ENCODE measurements at places on chromosomes 2 and 18.

- DNase-seq: no peak
Measured at GRCh38 chr18:43485545-43485963, 208.3 kb upstream of the SYT4 start.

DNA sequence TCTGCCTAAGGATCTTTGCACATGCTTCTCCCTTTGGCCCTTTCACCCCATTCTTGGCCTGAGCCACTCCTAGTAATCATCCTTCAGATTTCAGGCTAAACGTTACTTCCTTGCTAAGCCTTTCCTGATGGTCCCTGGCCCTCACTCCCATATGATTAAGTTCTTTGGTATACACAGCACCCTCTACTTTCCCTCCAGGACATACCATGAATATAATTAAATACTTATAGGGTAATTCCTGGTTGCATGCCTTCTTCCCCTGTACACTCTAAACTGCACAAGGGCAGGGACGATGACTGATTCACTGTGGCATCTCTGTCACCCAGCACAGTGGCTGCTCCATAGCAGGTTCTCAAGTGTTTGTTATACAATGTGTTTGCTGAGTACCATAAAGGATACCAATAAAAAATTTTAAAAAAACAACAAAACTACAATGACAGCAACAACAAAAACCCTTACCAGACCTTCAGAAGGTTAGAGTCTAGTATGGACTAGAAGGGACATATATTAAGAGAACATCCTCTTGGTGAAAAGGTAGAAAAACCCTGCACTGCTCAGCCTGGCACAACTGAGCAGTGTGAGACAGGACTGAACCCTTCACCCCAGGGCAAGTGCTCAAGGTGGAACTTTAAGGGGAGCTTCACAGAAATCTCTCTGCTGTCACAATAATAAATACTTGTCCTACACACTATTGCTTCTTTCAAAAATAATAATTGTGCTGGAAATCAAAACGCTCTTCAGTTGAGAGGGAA lies 76.2 kb downstream of the AAK1 start:
- no peak for DNase-seq

- no peak for DNase-seq
Measured at GRCh38 chr2:55742996-55743395, 49.4 kb upstream of the PNPT1 start.

DNA sequence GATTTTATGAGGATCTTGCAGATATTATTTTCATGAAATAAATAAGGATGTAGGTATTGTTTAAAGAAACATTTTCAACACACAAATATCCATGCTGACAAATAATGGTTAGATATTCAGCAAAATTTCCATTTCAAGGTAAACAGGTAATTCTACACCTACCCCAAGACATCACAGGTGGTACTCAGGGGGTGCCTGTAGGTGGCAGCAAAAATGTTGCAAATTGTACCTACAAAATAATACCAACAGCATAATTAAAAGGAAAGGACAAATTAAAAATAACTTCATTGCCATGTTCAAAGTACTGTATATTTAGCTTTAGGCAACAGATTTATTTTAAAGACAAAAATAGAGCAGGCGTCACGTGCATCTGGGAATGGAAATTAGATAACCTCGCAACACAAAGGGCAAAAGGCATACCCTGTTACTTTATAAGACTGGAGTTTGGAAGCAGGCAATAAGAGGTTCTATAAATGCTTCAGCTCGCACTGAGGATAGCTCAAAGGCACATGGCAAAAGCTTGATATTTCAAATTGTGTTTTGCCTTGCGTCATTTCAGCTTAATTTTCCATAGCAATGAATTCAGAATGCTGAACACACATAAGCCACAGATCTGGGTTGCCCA lies 630.5 kb downstream of the TDRD15 start:
- DNase-seq: no peak

GRCh38 chr2:38631976-38632375 lies 29.2 kb upstream of the HNRNPLL start:
- no peak for DNase-seq

GRCh38 chr2:70645733-70646419 lies 92.2 kb upstream of the TGFA start:
- DNase-seq: no peak

DNA sequence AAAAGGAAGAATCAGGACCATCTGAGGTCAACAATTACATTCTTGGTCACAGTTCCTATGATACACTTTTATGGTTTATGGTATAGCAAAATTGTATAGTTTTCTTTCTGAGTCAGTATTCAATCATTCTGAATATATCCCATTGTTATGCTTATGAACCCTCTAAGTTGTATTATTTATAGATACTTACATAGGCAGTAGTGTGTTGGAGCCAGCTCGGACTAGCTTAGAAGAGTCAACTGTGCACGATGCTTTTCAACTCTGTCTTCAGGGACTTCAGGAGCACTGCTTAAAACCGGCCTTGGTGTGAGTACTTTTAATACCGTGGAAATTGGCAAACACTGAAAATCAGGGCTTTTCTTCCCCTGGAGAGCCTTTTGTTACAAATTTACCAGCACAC lies 215.7 kb downstream of the IKZF2 start:
- DNase-seq: no peak

DNA sequence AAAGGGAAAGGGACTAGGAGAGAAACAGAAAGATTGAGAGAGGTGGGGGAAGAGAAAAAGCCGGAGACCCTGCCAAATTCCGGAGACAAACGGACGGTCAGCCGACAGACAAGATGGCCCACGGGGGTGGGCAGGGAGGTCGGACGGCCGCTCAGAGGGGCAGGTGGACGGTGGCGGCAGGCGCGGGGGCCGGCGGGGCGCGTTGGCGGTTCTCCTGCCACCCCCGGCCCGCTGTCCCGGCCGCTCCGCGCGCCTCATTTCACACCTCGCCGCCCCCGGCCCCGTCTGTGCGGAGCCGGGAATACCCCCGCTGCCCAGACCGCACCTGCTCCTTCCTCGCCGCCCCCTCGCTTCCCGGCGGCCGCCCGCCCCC lies 935 bp downstream of the SLC30A3 start:
- DNase-seq: no peak

DNA sequence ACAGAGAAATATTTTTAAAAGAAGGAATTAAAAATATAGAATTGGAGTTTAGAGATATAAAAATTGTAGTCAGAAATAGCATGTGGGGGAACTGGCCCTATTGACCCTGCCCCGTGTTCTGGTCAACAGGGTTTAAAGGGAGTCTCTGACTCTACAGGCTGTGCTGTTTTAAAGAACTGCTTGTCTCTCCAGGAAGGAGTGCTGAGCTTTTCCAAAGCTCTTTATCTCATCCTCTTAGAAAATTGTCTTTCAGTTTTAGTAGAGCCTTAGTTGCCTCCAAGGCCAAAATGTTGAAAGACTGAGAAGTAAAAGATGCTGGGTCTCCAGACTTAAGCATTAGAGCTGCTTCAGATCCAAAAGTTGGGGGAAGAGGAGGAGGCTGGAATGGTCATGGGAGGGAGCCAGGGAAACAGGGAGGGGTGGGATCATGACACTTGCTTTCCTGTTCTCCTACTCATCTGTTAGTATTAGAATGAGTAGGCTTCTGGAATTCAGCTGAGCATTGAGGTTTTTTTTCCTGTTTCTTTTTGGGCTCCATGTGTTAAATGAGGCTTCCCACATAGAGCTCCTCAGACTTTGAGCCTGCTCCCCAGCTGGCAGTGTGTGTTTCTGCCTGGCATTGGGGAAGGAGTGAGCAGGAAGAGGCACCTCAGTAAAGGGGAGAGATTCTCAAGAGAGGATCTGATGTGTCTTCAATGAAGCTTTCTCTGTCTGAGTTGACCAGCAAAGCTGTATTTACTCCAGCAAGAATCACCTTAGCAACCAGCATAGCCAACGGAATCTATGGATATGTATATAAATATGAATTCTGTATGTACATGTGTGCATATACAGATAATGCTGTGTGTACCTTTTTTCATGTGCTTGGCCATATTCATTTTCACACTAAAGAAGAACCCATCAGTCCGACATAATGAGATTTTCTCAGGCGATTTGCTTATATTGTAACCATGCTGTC lies 186.8 kb upstream of the FBXO11 start:
- DNase-seq: no peak

- DNase-seq: no peak
Measured at GRCh38 chr2:79573895-79574674, 61.2 kb downstream of the CTNNA2 start.

- DNase-seq: no peak
Measured at GRCh38 chr2:4122726-4123125, 419.4 kb downstream of the DCDC2C start.

- DNase-seq: no peak
Measured at GRCh38 chr2:172554352-172555271, 1.3 kb upstream of the PDK1 start.

DNA sequence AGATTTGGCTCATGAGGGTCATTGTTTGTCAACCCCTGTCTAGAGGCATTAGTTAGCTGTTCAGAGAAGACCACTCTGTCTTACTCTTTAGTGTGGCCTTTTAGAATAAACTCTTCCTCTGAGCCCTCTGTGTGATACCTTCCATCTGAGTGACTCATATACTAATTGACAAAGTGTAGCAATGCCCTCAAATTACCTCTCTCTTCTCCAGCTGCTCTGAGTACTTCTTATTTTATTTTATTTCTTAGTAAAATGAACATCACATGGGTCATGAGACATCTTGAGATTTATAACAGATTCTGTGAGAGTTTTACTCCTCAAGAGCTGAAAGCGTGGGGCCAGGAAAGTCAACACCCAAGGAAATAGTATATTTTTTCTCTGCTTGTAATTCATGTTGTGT lies 67.4 kb downstream of the KCTD18 start:
- no peak for DNase-seq

DNA sequence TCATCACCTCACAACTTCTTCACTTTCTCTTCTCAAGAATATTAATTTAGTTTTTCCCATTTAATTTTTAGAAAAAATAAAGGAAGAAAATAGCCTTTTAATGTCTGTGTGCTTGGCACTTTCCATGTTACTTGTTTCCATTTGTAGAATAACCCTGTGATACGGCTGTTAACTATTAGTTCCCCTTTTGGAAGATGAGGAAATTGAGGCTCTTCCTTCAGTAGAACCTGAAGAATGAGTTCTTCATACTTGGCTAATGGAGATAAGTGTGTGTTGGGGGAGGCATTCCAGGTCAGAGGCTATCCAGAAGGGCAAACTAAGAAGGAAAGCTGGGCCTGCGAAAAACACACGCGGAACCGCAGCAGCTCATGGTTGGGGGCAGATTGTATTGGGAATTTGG lies 38.3 kb downstream of the ZNF532 start:
- DNase-seq: no peak

DNA sequence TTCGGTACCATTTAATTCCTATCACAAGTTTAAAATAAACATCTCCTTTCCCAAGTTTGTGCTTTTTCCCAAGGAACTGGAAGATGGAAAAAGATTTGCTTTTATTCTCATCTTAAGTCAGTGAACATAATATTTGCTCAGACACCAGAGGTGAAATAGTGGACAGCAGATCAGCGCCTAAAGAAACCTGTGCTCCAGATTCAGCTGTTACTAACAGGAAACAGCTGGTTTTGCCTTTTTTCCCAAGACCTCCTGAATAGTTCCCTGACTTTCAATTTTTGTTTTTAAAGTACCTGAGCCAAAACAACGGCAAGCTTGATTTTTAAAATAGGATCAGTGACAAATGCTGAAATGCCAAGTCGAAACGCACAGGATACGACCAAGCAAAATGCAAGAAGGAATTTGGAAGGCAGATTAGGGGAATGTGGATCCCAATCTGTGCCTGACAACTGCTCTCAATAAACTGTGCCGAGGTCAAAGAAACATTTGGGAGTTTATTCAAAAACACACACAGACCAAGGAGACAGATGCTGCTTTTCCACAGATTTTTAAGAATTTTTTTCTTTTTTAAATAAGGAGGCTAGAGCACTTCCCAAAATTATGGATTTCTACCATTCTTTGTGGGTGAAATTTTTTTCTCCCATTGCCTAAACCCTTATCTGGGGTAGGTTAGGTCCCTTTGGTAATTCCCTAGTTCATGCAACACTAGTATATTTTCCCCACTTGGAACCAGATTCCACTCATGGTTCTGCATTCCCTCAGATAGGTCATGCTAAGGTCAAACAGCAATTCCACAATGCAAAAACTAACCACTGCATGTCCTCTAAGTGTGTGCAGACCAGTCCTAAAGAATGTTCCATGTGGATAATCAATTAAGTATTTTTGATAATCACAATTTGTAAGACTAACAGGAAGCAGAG lies 121.5 kb upstream of the PDE1A start:
- no peak for DNase-seq

DNA sequence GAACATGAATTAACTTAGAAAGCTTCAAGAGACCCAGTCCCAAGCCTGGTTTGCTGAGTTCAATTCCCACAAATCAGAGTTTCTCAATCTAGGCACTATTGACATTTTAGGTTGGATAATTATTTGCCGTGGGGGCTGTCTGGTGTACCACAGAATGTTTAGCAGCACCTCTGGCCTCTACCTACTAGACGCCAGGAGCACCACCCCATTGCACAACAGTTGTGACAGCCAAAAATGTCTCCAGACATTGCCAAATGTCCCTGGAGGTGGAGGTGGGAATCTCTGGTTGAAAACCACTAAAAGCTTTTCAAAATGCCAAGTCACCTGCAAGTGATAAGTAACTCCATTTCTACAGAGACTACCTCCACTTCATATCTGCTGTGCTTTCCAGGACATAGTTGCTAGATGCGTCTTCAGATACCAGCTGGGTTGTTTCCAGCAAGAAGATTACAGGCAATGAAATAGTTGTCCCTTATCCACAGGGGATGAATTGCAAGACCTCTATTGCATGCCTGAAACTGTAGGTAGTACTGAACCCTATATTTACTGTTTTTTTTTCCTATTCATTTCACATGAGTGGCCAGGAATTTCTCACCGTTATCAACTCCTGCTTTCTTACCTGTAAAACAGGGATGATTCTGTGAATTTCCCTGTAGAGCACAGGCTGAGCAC lies 554.3 kb downstream of the ZEB2 start:
- no peak for DNase-seq

GRCh38 chr18:26656944-26657536 lies 108.7 kb upstream of the KCTD1 start:
- DNase-seq: peak; percentile 10

- DNase-seq: peak; percentile 14
Measured at GRCh38 chr2:202377207-202377761, 1.2 kb downstream of the BMPR2 start.

GRCh38 chr2:108594982-108595464 lies 60.8 kb downstream of the LIMS1 start:
- DNase-seq: no peak

DNA sequence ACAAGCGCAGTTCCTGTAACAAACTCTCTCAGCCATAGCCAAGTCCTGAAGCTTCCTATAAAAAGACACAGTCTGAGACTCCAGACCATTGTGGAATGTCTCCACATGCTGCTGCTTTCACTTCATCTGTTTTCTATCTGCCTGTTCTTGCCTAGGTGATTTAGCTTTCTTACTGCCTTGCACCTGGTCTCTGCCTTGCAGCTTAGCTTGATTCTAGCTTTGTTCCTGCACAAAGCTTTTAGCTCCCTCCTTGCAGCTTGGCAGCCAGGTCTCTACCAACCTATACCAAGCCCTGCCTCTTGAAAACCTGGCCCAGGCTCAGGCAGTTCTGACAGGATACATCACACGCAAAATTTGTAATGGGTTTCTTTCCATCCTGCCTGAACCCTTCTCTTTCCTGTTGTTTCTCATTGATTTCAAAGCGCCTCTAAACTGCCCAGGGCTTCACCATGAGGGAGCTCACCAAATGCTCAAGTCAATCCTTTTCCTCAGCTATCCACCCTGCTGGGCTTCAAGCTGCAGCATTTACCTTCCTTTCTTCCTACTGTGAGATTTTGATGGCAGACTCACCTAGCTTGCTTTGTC lies 941.3 kb upstream of the NXPH2 start:
- DNase-seq: no peak

- DNase-seq: no peak
Measured at GRCh38 chr2:71330585-71331330, 824 bp upstream of the ZNF638 start.

All from activated CD4-positive, alpha-beta T cell treated with anti-CD3 and anti-CD28 coated beads, Interleukin-2, amount 50 U/mL, for 48 hours (primary cell).